HT-29 (cell line): ENCODE measurements at places on chromosomes 16 and 17.
A peak's percentile ranks its signal among the peaks of the same experiment; 100 is the strongest.

- no peak for DNase-seq
These were observed 103.5 kb upstream of the TNRC6C start for GRCh38 chr17:77854759-77855745.

DNA sequence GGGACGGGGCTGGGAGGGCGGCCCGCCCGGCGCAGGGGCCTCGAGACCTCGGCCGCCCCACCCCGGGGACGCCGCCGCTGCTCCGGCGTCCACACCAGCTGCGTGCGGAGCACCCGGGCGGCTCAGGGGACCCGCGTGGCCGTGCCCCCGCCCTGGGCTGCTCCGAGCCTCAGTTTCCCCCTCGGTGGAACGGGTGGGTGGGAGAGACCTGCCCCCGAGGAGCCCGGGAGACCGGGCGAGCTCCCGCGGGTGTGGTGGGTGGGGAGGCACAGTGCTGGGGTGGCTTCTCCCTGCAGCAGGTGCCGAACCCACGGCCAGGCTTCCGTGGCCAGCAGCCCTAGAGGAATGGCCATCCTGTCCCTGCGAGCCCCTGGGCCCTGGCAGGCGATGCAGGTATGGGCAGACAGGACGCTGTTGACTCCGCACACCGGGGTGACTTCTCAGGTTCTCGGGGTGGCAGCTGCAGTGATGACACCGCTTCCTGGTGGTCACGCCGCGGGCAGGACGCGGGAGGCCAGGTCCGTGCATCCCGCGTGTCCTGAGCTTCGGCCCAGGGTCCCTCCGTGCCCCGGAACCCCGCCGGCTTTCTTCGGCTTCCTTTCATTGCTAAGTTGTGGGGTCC lies 677 bp downstream of the DEF8 start:
- DNase-seq, result no peak

GRCh38 chr17:7393613-7394451 lies 493 bp downstream of the PLSCR3 start:
- DNase-seq, result peak; percentile 25

- DNase-seq, result no peak
These were observed 6.0 kb upstream of the VASN start for GRCh38 chr16:4365615-4366014.

DNA sequence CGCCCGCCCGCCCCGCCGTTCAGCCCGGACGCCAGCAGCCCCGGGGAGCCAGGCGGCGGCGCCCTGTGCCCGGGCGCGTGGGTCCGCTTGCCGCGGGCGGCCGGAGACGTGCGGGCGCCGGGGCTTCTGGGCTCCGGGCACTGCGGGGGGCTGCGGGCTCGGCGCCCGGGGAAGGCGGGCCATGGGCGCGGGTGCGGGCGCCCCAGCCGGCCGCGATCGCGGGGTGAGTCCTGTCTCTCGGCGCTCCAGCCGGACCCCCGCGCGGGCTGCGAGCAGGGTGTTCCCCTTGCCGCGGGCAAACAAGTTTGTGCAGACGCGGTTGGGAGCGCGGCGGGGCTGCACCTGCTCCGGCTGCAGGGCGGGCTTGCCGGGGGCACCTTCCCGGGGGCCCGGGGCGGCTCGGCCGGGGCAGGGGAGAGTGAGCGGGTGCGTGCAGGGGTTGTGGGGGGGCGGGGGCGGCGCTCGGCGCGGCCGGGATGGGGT lies 292 bp downstream of the WSCD1 start:
- no peak for DNase-seq

DNA sequence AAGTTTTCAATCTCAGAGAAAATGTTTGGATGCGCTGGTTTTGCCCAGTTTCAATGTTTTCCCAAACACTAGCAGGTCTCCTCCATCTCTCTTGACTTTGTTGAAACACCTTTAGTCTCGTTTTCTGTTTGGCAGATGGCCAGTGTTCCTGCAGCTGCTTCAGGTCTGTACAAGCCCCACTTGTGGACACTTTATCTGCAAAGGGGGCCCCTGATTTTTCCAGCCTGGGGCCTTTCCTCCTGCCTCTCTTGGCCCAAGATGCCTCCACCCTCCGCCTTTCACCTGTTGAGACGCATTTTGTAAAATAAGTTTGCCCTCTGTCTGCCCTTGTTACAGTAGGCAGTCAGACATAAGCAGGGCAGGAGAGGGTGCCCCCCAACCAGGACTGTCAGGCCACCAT lies 21.8 kb upstream of the PRM1 start:
- no peak for DNase-seq

DNA sequence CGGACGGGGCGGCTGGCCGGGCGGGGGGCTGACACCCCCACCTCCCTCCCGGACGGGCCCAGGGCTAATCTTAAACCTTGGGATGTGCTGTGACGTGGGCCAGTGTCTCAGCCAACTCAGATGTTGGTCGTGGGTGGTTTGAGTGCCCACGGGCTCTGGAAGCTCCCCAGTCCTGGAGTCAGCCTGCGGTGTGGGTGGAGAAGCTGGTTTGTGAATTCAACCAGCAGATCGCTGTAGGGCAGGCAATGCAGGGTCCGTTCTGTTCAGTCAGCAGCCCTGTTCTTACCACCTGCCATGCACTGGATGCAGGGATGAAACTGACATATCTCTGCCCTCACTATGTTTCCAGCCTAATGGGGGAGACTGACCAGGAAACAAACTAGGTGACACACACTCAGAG lies 8.0 kb upstream of the ZNF500 start:
- no peak for DNase-seq

- DNase-seq, result no peak
These were observed 58.5 kb downstream of the MYH13 start for GRCh38 chr17:10314329-10314728.
